ENCODE measurements at places on chromosomes 11 and 22.

DNA sequence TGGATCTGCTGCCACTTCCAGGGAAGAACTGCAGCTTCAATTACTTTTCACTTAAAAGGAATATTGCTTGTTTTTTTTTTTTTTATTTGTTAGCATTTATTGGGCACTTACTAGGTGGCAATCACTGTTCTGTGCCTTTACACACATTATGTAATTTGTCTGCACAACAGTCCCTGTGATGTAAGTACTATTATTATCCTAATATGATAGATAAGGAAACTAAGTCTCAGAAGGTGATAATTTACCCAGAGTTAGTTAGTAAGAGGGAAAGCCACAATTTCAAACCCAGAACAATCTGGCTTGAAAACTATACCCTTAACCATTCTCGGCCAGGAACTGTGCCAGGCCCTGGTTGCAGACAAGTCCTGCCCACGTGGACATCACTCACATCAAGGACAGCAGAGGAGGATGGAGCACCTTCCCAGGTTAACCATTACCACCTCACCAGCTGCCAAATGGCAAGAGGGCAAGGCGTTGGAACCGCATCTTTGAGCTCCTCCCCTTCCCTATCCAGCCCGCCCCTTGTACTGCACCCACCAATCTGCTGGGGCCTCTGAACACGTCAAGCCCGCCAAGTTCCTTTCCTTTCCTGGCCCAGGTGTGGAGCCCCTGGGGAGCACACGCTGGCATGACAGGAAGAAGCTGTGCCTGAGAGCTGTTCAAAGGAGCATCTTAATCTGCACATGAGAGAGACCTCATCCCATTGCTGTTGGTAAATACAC is 78.4 kb downstream of the NAV2 start:
- no peak for DNase-seq

DNA sequence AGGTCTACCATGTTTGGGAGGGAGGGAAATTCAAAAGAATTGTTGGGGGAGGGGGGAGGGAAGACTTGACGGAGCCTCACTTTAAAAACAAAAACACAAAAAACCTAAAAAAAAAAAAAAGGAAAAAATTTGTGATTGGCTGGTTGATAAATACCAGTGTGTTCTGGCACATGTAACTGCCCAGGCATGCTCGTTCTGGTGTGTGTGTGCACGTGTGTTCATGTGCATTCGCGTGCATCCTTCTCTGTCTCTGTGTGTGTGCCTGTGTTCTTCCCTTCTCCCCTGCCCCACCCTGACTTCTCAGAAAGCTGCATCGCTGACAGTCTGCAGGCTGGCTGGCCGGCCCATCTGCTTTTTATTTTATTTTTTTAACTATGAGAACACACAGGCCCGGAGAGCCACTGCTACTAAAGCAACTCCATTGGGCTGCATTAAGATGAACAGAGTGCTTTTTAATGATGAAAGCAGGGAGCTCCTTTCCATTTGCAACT is 22.6 kb upstream of the ADSL start:
- DNase-seq = no peak

- DNase-seq = no peak
These were observed 20.3 kb downstream of the PARVG start for GRCh38 chr22:44200855-44201550.

DNA sequence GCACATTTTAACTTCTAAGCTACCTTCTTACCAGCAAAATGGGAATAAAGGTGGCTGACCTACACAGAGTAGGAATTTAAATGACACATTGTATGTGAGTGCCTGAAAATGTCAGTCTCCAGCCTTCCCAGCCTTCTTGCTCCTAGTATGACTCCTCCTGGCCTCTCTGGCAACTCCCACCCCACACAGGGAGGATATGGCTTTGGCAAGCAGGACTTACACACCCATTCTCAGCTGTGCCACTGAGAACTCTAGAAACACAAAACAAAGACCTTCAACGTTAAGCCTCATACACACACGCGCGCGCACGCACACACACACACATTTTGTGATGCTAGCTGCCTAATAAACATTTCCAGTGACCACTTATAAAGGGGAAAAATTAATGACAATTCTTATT is 65.8 kb downstream of the PACSIN2 start:
- DNase-seq = peak; percentile 54

GRCh38 chr11:70573701-70574151 is 175.4 kb downstream of the CTTN start:
- no peak for DNase-seq

DNA sequence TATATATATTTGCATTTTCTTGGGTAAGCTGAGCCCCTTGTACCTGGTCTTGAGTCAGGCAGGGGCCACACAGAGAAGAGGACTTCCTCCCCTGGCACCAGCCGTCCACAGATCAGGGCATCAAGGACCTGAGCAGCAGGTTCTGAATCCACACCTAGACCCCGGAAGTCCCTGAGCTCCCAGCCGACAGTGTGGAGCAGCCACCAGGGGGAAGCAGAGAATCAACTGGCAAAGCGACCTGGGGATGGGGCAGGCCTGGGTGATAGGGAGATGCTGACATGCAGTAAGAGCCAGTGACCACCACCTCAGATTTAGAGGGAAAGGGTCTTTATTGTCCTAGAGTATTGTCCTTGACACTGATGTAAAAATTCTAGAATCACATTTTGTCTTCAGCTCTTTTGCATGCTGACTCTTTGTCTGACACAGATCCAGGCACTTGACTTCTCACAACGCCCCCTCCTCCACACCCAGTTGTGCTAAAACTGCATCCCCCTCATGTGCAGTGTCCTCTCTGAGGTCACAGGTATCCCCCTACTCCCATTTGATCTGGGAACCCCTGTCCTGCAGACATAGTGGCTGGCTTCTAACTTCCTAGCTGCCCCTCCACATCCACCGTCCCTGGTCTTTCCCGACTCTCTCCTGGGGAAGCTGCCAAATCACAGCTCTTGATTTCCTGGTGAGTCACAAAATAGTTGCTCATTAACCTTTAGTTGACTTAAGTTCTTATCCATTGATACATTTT is 109.3 kb downstream of the GGTLC2 start:
- DNase-seq = peak; percentile 10

DNA sequence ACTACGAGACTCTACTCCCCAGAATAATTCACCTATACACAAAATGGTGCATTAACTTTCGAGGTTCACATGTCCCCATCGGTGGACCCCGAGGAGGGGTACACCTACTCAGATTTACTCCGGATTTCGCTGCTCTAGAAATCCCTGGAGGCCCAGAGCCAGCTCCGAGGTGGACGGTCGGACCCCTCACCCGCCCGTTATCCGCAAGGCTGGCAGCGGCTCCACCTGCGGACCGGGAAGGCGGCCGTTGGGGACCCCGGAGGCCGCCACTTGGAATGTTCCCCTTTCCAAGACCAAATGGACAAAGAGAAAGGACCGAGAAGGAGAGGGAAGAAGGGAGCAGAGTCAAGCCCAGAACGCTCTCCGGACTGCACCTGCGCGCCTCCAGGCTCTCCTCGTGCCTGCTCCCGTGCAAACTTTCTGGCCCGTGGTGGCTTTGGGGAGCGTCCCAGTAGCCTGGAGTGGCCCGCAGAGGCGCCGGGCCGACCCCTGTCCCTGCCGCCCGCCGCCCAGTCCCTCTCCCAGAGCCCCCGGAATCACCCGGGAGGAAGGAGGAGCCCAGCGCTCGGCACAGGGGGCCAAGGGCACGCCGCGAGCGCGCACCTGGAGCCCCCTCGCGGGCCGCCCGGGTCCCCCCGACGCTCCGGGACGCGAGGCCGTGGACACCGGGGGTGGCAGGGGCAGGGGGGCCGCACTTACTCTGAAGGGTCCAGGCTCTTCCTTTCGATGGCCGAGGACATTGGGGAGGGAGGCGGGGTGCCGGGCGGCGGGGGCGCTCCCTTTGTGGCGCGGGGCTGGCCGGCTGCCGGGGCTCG is 23.0 kb downstream of the LMO2 start:
- no peak for DNase-seq

DNA sequence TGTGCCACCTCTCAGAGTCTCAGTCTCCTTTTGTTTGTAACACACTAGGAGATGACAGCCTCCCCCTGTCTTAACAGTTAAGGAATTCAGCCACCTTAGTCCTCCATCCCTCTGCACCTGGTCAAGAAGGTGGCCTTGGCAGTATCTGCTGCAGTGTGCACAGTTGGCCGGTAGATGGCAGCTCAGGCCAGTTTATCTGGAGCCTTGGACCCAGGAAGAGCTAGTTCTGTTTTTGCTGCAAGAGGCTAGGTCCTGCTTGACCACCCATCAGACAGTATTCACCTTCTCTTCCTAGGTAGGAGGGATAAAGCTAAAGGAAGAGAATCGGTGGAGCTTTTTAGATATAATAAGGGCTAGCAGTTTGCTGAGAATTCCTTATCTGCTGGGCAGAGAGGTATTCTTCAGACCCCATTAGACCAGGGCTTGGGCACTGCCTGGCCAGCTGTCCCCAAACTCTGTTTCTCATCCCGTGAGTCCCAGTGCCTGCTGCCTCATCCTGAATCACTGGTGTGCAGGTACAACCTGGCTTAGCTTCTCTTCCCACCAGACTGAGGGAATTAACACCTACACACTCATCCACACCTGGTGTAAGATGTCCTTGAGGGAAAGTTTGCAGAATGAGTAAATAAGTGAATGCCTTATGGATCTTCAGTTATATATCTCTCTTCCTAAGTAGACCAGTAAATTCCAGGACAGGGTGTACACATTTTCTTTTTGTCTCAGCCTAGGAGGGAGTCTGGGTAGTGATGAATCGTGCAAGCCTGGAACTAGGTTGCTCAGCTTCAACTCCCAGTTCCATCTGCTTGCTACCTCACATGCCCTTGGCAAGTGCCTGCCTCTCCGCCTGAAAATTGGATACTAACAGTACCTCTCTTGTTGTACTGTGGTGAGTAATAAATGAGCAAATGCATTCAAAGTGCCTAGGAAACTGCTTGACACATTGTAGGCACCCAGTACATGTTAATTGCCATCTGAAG is 70.8 kb upstream of the NARS2 start:
- peak; percentile 68 for DNase-seq
